Activated CD4-positive, CD25-positive, alpha-beta regulatory T cell (primary cell): ENCODE measurements at places on chromosomes 11 and 22.

- DNase-seq, result no peak
These were observed 5.4 kb downstream of the FADS3 start for GRCh38 chr11:61885784-61886580.

- DNase-seq, result no peak
These were observed 8.9 kb downstream of the KCNJ4 start for GRCh38 chr22:38446018-38446601.

DNA sequence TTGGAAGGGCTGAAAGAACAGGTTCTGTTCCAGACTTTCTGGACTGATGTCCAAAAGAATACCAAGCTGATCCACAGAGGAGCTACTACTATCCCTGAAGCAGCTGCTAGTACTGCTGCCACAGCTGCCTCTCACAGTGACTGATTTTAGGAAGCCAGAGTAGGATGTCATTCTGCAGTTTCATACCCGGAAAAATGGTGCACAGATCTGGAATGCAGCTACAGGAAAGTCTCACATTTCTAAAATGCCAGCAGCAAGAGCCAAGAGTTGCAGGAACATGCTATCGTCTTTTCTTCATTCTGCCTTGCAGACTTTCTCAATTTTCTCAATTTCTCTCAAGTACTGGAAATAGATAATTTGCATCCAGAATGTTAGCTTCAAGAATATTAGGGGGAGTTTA is 19.4 kb upstream of the CCDC179 start:
- no peak for DNase-seq

DNA sequence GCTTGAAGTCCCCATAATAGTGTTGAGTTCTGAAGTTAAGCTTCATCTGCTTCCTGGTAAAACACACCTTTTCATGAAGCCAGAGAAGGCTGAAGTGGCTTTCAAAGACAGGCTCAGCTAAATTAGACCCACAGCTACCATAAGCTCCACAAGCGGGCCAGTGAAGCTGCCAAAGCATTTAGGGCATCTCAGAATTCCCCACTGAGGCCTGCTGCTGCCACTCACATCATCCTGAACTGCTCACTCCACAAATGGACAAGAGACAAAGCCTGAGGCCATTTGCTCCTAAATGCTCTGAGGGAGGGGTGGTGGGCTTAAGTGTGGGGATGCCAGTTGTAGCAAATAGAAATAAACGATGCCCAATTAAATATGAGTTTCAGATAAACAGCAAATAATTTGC is 14.6 kb downstream of the CCDC83 start:
- no peak for DNase-seq

DNA sequence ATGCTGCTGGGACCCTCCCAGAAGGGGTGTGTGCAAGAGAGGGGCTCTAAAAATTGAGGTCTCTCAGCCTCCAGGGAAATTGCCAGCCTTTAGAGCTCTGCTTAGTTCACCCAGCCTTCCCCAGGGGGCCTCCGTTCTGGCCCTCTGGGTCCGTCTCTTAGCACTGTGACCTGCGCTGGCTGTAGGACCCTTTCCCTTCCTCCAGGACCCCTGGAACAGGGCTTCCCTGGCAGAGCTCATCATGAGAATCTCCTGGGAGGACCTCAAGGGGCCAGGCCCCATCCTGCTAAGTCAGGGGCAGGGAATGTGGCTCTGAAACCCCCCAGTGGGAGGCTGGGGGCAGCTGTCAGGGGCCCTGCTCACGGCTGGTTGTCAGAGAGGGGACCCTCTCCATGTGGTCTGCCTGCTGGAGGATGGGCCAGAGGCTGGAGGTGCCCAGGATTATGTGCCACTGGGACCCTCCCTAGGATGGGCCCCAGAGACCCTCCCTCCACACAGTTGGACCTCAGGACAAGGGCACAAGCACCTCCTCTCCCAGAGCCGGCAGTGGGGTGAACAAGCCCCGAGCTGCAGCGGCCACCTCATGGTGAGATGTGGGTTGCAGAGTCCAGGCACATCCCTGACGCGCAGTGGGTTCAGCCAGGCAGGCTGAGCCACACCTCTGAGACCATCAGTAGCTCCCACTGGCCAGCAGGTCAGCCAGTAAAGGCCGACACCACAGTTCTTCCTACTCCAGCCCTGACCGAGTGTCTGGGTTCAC is 27.1 kb upstream of the GAL start:
- no peak for DNase-seq

- no peak for DNase-seq
These were observed 20.1 kb upstream of the NARS2 start for GRCh38 chr11:78594814-78595213.

GRCh38 chr22:16819249-16819648 is 6.0 kb downstream of the XKR3 start:
- DNase-seq, result no peak

DNA sequence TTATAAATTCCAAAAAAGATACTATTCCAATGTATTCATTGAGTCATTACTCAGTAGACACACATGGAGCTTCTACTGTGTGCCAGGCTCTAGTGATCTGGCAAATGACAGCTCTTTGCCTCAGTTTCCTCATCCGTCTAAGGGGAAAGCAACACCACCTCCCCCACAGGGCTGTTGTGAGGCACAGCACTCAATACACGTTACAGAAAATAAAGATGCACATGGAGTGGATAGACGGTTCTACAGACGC is 6.5 kb upstream of the MALAT1 start:
- no peak for DNase-seq

GRCh38 chr11:44610186-44610955 is 44.9 kb downstream of the CD82 start:
- no peak for DNase-seq

- DNase-seq, result peak; percentile 39
These were observed 913 bp downstream of the ZNHIT2 start for GRCh38 chr11:65116370-65117205.

- DNase-seq, result no peak
These were observed 15.9 kb downstream of the OR51B4 start for GRCh38 chr11:5285703-5286340.

GRCh38 chr22:28933321-28933720 is 49.9 kb downstream of the ZNRF3 start:
- no peak for DNase-seq
